NCI-H1417 (cell line): ENCODE measurements at places on chromosomes 16 and 17.

- no peak for DNase-seq
These were observed 9.5 kb upstream of the ZFP90 start for GRCh38 chr16:68529608-68529930.

DNA sequence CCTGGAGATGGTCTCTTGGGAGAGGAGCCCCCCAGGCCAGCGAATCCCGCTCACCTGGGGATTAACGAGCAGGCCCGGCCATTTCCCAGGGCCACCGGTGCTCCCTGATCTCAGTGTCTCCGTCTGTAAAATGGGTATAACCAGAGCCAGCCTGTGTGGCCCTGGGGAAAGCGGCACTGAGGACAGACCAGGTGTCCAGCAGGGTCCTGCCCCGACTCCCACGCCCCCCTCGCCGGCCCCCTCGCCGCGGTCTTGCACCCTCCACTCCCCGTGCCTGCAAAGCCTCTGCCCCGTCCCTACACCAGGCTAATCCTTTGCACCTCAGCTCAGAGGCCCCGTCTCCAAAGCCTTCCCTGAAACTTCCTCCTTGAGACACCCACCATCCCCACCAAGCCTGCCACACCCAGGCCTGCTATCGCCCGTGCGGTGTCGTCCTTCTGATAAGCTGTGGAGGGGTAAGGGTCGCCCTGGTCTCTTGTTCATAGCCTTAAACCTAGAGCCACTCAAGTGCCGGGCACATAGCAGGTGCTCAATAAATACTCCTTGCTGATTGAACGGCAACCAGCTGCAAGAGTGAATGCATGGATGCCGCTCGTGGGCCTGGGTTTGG, 259.1 kb downstream of the C16orf95 start:
- no peak for DNase-seq

DNA sequence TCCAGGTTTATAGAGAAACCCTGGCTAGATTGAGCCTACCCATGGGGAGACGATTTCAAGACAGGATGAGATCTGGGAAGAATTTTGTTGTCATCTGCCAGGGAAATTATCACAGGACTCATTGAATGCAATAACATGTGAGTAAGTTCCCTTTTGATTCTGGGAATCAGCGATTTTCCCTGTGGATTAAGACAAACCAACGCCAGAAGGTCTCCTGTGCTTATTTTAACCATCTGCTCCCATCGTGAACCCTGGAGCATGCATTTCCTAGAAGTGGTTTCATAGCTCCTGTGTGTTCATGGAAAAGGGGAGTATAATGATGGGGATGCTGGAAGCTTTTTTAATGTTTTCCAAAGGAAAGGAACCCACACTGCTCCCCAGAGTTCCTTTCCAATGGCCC, 21.0 kb upstream of the ARHGAP44 start:
- DNase-seq, result no peak

DNA sequence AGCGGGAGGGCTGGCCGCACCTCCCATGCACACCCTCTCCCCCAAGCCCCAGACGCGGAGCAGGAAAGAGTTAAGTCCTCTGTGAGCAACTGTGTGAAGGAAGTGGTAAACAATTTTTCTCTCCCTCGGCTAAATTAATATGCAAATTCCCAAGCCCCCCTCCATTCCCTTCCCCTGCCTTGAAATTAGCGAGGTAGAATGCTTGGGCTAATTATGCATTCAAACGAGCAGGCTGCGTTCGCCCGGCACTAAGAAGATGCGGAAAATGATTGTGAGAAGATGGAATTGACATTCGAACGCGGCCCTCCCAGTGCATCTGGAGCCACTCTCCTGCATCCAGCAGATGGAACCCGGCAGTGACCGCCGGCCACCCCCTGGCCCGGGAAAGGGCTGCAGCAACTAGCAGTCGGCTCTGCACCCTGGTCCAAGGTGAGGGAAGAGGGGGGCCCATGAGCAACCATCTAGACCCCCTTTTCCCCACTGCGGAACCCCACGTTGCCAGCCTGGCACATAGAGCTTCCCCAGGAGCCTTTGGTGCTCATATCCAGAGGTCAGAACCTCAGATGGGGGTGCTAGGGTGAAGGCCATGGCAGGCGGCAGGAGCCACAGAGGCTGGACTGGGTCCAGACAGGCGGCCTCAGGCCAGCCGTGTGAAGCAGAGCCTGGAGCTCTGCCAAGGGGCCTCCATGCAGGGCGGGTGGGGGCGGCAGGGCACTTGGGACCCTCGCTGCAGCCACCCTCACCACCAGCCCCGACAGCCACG, 49.1 kb upstream of the ACSF3 start:
- no peak for DNase-seq

DNA sequence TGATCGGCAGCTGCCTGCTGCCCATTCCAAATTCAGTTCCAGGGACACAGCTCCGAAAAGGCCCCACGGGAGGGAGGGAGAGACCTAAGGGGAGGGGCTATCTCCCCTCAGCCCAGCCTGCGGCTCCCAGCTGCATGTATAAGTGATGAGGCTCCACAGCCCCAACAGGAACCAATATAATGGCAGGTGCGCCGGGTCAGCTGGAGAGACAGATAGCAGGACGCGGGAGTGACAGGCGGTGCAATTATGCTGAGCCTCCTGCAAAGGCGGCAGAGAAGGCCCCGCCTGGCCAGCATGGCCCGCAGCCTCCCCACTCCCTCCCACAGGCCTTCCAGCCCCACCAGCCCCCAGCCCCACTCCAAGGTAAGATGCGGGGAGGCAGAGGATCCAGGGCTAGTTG, 8.1 kb upstream of the C1QL1 start:
- peak; percentile 64 for DNase-seq

DNA sequence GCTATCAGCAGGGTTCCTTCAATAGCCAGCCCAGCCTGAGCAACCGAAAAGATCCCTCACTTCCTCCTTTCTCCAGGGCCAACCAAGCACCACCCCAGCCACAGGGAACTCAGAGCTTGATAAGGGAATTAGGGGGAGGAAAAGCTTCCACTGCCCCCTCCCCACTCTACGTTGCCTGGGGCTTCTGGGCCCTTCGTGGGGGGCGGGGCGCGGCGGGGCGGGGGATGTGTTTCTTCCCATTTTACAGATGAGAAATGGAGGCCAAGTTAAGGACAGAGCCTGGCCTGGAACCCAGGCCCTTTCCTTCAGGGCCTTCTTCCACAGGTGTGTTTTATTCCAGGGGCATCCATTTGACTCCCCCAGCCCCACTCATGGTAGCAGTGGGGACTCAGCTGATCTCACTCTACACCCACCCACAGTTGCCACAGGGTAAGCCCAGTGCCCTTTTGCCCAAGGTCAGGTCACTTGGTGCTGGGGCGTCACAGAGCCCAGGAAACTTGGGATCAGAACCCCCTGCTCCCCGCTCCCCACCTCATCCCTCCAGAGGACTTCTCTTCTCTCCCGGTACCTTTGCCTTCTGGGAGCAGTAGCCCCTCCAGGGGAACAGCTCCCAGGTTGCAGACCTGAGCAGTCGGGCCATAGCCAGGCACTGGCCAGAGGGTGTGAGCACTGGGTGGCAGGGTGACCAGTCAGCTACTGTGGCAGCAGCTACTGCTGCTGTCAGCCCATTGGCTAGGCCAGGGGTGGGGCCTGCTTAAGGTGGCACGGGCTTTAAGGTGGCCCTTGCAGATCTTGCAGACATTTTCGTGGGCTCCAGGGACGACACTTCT, at the start of gene LDHD:
LDHD (minus strand) TSS at position 700 of the 830 bp plus-strand sequence; CDS start at position 640, 60 bp downstream.
- no peak for DNase-seq

- DNase-seq, result no peak
These were observed 6.0 kb downstream of the DDX19B start for GRCh38 chr16:70304892-70305448.

DNA sequence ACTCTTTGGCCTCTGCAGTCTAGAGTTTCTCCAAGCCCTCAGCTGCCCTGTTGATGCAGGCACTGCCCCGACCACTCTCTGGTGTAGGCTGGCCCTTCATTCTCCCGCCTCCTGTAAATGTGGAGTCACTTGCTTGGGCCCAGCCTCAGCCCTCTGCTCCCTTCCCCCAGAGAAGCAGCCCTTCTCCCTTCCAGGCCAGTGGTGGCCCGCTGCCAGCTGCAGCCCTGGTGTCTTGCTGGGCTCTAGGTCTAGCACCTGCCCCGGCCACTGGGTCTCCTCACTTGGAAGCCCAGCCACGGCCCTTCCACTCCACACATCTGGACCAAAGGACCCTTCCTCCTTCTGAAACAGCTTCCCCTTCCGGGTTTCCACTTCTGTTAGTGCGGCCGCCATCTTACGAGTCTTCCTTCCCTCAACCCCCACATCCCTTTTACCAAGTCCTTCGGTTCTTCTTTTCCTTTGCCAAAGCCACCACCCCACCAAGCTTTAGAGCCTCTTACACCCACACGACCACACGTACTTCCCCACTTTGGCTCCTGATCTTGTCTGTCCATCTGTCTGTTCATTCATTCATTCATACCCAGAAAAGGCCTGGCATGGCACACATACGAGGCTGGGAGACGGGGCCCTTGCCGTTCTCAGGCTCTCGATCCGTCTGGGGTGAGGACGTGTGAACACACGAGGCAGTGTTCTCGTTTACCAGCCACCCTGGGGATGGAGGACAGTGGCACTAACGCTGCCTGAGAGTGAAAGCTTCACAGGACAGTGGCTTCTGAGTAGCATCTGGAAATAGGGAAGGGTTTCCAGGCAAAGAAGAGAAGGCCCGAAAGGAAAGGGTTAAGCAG, 68.0 kb downstream of the ABR start:
- DNase-seq, result peak; percentile 70

DNA sequence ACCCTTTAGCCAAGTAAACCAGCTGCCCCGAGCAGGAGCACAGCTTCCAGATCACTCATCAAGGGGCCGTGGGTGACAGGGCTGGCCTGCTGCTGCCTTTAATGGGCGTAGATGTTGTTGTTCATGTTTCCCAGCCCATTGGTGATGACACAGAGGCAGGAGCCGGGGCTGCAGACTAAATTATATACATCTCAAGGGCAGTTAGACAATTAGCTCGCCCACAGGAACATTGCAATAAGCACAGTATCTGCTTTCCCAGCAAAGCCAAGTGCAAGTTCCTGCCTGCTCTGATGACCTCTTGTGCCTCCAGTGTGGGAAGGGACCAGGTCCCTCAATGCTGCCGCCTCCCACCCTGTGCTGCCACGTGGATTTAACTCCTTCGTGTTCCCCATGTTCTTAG, 485.8 kb downstream of the MAF start:
- no peak for DNase-seq

- no peak for DNase-seq
These were observed 282.4 kb upstream of the EEF2KMT start for GRCh38 chr16:5379954-5380353.

- no peak for DNase-seq
These were observed 6.6 kb upstream of the NACA2 start for GRCh38 chr17:61597607-61598006.
